ENCODE measurements at places on chromosomes 6 and 20.

- no peak for DNase-seq
These were observed 9.8 kb downstream of the POPDC3 start for GRCh38 chr6:105170059-105170458.

DNA sequence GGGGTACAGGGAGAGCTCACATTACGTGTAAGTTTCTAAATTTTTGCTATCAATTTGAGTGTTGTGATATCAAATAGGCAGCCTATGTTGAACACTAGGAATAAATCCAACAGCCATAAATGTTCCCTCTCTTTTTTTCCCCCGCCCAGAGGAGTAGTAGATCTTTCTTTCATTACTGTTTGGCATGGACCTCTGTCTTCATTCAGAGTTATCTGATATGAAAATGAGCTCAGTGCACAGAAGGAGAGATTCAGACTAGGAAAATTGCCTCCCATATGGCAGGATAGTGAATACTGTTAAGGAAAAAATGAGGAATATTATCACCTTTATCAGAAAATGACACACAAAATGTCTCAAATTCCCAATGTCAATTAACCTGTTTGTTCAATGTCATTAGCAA lies 110.0 kb upstream of the EYS start:
- DNase-seq, result no peak

GRCh38 chr20:1939270-1939595 lies 44.0 kb downstream of the SIRPA start:
- DNase-seq, result no peak

GRCh38 chr6:140193269-140193668 lies 818.8 kb upstream of the CITED2 start:
- no peak for DNase-seq

DNA sequence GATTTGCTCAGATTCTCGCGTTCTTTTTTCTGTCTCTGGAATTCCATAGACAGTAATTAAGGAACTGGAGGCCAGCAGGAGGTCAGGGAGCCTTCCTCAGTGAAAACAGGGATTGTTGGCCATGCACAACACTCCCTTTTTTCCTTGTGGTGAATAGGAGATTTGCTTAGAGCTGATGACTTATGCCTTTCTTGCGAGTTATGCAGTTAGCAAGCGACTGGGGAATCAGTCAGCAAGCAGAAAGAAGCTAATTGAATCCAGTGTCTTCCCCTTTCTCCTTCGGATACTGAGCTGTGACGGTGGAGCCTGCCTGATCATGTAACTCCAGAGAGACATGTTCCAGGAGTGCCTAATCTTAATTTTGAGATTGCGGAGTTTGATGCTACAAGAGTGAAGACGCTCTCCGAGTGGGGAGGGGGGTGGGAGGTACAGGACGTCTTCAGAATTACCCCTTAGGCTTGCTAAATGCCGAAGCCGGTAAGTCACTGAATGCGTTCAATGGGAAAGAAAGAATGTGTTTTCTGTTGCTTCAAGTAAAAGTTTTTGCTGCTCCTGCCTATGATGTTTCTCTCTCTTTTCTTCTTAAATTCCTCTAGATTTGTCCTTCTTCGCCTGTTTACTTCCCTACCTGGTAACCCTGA lies 165.9 kb downstream of the SASH1 start:
- DNase-seq, result peak; percentile 34

GRCh38 chr6:113651920-113652319 lies 205.2 kb upstream of the MARCKS start:
- no peak for DNase-seq

- DNase-seq, result no peak
These were observed 34.9 kb downstream of the DYNLT1 start for GRCh38 chr6:158609455-158610155.

GRCh38 chr6:100105138-100105537 lies 111.1 kb upstream of the MCHR2 start:
- no peak for DNase-seq

GRCh38 chr20:25039697-25040437 lies 18.1 kb downstream of the ACSS1 start:
- DNase-seq, result no peak

DNA sequence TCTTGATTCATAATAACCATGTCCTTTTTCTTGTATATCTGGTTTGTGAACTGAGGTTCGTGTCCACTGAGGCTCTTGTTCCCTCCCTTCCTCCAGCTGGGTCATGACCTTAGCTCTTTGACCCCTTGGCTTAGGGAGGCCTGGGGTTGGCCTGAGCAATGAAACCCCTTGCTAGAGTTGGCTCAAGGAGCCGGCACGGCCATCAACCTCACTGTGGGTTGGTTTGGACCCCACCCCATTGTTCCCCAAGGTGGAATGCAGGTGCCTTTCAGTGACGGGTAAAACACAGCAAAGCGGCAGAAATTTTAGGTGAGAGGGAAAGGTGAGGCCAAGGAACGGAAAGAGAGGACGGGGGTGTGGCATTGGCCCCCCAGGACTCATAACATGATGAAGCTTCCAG lies 44.5 kb upstream of the PHACTR3 start:
- peak; percentile 12 for DNase-seq

DNA sequence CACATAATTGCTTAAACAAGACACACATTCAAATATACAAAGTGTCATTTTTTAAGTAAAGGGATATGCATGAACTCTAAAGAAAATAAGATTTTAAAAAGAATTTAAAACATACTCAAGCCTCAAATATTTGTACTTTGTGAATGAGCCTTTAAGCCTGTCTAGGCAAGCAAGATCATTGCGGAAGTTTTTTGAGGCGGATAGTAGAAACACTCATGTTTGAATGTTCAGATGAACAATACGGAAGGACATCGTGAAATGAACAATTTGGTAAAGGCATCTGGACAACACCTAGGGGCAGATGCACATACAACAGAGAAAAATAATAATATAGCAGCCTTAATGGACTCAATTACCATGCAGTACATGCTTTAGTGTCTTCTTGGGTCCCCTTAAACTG lies 928.9 kb downstream of the TFAP2A start:
- no peak for DNase-seq

- no peak for DNase-seq
These were observed 270.8 kb downstream of the CDKAL1 start for GRCh38 chr6:20805021-20805420.

GRCh38 chr6:107237992-107238660 lies 122.8 kb upstream of the BEND3 start:
- no peak for DNase-seq

GRCh38 chr6:47455533-47456209 lies 21.9 kb upstream of the CD2AP start:
- no peak for DNase-seq

- DNase-seq, result no peak
These were observed 930.5 kb upstream of the FLRT3 start for GRCh38 chr20:15267935-15268334.

- peak; percentile 51 for DNase-seq
These were observed 117.5 kb downstream of the GPX5 start for GRCh38 chr6:28643017-28643740.

GRCh38 chr20:50582092-50582491 lies 71.9 kb downstream of the PTPN1 start:
- DNase-seq, result peak; percentile 41

GRCh38 chr6:24931296-24931695 lies 4.5 kb downstream of the RIPOR2 start:
- no peak for DNase-seq

GRCh38 chr6:22784601-22785410 lies 215.4 kb downstream of the HDGFL1 start:
- peak; percentile 39 for DNase-seq

DNA sequence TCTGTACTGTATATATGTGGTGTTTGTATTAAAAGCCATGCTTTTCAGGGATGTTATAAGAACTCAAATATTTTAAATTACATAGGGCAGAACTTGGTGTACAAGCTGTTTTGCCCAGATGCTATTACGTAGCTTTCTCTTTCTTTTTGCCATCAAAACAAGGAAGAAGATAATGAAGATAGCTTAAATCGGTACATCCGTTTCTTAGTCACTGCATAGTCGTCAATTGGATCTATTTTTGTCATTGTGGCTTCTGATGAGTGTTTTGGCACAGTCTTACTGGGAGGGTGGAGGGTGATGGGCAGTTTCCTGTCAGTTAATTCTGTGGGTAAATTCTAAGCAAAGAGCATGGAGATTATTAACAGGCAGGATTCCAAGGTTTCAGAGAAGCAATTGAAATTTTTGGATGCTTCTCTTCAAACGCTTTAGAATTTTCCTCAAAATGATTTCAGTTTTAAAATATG lies 649.1 kb upstream of the GJE1 start:
- no peak for DNase-seq

- no peak for DNase-seq
These were observed 22.7 kb upstream of the HECA start for GRCh38 chr6:139112146-139112545.

DNA sequence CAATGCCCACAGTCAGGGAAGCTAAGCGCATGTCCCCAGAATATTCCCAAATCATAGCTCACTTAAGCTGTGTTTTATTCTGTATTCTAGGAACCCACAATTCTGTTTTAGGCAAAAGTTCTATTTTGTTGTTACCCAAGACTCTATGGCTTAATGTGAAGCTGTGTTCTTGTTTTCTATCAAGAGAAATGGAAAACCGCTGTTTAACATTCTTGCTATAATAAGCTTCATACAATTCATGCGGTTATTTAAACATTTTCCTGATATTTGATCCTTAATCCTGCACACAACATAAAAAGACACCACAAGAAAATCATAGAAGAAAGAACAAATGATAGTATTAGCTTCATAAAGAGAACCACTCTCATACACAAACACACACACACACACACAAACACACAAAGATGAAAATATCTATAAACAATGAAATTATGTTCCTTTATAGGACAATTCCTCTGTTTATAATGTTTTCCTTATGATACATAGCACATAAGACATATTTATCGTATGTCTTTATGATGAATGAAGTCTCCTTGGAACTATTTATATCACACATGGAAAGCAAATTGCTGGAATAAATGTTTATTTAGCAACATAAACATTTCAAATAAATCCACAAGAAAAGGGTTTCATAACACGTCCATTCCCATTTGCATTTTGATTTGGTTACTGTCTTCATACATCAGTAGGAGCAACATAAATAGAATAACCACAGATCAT lies 16.4 kb upstream of the COL21A1 start:
- DNase-seq, result no peak

DNA sequence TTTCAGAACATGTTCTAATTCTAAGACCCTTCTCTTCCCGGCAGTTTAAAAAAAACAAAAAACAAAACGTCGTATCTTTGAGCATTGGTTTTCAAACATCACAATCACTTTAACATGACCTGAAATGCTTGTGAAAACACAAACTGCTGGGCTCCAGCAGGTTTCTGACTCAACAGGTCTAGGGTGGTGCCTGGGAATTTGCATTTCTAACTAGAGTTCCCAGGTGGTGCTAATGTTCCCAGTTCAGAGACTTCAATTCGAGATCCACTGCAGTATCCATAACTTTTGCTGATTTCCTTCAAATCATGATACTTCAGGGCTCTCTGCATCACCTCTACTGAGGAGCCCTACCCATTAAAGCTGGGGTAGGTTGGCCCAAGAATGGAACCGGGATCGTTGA lies 850 bp upstream of the SMPDL3A start:
- DNase-seq, result no peak

GRCh38 chr20:22207280-22207679 lies 377.1 kb downstream of the FOXA2 start:
- DNase-seq, result no peak

GRCh38 chr6:36312854-36313648 lies 23.6 kb downstream of the BNIP5 start:
- no peak for DNase-seq

GRCh38 chr20:35618263-35619131 lies 2.9 kb downstream of the SPAG4 start:
- peak; percentile 63 for DNase-seq

DNA sequence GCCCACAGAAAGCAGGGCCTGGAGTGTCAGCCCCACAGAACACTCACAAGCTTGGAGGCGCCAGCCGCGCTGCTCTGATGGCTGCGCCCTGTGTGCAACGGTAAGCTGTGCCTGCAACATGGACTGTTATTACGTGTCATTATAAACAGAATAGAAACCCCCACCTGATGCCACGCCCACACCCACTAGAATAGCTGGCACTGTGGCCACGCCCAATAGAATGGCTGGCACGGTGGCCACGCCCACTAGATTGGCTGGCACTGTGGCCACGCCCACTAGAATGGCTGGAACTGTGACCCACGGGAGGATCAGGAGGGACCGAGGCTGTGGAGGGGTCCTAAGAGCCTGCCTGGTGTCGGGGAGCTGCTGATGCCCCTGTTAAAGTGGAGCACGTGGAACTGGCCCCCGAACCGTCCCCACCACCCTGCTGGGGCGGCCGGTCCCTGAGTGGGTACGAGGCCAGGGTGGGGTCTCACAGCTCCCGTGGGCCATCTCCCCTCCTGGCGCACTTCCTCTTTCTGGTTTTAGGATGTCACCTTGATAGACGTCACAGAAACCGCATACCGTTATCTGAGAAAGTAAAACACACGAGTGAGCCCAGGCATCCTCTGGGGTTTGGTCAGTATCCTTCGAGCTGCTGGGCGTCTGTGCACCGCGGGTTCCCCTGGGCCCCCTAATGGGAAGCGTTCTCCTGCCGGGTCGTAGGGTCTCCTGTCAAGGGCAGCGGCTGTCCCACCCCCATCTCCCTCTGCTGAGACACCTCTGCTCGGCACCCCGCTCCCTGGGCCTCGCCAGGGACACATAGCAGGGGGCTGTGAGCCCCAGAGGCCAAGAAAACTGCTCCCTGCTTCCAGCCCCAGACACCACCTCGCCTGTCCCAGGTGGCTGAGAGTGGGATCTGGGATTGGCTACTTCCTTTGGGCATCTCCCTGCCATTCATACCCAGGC lies 25.4 kb downstream of the SLC17A9 start:
- no peak for DNase-seq

DNA sequence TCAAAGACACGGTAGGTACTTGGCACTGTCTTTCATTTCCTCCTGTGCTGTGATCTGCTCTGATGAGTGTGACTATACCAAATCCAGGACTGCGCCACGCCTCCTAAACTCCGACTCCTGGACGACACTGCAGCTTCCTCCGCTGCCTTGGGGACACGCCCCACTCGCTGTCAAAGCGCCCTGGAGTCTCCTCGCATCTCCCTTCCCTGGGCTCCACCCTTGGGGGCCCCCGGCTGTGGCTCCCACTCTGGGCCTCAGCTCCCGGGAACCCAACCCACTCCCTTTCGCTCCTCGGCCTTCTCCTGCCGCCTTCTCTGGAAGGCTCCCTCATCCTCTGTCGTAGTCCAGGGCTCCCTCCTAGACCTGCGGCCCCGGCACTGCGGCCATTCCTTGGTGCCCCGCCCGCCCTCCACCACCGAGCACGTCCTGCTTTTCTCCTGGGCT lies 61.2 kb downstream of the RSPH3 start:
- peak; percentile 31 for DNase-seq

DNA sequence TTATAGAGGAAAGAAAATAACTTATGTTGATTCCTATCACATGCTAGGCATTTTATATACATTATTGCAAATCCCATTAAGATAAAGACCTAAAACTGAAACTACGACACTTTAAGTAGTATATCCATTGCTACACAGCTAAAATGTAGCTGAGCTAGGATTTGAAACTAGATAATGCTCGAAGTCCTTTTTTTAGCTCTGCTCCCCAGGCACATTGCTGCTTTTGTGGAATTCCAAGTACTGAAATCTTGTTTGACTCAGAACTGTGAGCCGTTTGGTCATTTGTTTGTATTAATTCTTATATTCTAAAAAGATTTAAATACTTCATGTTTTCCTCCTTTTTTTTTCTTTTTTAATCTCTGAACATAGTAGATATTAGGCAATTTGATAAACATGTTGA lies 644.8 kb downstream of the HACE1 start:
- no peak for DNase-seq

- no peak for DNase-seq
These were observed 366.0 kb downstream of the LAMA2 start for GRCh38 chr6:129248946-129249345.
